ENCODE measurements at places on chromosomes 3 and 15.

- DNase-seq: no peak
These were observed 43.8 kb upstream of the FGD5 start for GRCh38 chr3:14775011-14775410.

GRCh38 chr15:92580933-92581445 is 74.6 kb downstream of the FAM174B start:
- no peak for DNase-seq

- DNase-seq: no peak
These were observed 1.7 kb downstream of the PLCD1 start for GRCh38 chr3:38027466-38028465.

GRCh38 chr3:141240286-141240685 is 8.7 kb downstream of the PXYLP1 start:
- DNase-seq: no peak

All from frontal cortex (tissue), 4 donors.